ENCODE measurements at places on chromosomes 7 and 10.

GRCh38 chr7:101614098-101614938 lies 14.8 kb downstream of the MYL10 start:
- DNase-seq = no peak

GRCh38 chr10:17348501-17349349 lies 105.7 kb downstream of the ST8SIA6 start:
- DNase-seq = no peak

DNA sequence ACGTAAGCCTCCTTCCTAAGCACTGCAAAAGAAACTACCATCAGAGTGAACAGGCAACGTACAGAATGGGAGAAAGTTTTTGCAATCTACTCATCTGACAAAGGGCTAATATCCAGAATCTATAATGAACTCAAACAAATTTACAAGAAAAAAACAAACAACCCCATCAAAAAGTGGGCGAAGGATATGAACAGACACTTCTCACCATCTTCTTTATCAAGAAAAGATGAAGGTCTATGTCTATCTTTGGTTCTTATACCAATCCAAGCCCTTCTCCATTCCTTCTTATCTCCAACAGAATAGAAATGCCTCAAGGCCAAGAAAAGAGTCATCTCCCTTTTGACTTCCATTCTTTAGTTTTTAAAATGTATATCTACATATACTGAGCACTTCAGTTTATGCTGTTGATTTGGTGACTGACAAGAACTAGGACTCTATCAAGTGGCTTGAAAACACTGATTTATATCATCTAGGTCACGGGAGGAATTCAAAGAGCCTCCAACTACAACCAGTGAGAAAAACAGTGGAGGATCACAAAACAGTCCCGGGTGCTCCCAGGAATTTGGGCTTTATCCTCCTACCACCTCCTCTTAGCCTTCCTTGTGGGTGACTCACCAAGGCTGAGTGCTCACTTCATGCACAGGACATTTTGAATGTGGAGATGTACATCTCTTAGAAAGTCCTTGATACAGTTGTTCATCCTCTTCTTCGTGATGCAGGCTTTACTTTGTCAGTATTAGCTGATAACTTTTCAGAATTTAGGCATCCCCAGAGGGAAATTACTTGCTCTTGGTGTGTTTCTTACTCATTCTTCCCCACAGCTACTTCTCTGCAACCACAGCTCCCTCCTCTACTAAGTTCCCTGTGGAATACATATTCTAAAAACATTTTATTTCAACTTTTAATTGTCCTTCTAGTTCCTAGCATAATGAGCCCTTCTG lies 15.4 kb downstream of the TAS2R41 start:
- no peak for DNase-seq

- DNase-seq = no peak
Measured at GRCh38 chr10:34171957-34172527, 643.1 kb downstream of the PARD3 start.

- no peak for DNase-seq
Measured at GRCh38 chr7:55557666-55558188, 14.6 kb downstream of the VOPP1 start.

GRCh38 chr7:115782696-115783490 lies 247.7 kb downstream of the TFEC start:
- DNase-seq = no peak

GRCh38 chr7:2687881-2688318 lies at the start of gene AMZ1:
TSS of gene AMZ1 (plus strand) at chr7:2688202. CDS start at chr7:2700452, 12,250 bp downstream.
- DNase-seq = no peak

DNA sequence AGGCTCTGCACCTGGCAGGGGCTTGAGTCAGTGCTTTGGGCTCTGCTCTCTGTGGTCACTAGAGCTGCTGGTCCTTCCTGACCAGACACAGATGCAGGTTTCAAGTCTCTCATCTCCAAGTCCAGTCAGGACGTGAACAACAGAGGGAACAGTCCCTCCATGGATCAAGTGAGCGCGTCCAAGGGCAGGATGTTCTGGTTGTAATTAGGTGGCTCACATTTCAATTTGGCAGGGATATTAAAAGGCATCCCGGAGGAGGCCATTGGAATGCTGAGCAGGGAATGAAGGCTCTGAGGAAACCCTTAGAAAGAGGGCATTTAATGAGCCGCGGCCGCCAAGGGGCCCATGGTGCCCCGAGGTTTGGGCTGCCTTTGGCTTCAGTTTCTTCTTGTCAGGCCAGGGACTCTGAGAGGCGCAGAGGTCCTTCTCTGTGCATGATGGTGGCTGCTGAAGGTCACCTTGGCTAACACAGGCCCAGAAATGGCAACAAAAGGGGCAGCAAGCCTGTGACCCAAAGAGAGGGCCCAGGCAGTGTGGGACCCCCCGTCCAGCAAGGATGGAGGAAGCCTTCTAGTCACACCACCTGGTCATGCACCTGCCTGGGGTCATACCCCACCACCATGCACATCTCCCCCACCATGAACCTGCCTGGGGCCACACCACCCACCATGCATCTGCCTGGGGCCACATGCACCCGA lies 30.7 kb upstream of the INPP5A start:
- DNase-seq = no peak
